ENCODE measurements at places on chromosomes 11 and 22.

- no peak for DNase-seq
Observed at GRCh38 chr11:61158691-61159381, 2.4 kb downstream of the VPS37C start.

- no peak for DNase-seq
Observed at GRCh38 chr11:93735627-93736026, 5.7 kb downstream of the TAF1D start.

DNA sequence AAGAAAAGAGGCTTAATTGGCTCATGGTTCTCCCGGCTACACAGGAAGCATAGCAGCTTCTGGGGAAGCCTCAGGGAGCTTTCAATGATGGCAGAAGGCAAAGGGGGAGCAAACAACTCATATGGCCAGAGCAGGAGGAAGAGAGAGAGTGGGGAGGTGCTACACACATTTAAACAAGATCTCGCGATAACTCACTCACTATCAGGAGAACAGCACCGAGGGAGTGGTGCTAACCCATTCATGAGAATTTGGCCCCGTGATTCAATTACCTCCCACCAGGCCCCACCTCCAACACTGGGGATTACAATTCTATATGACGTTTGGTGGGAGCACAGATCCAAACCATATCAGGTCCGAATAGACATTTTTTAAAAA is 41.7 kb upstream of the APLNR start:
- DNase-seq: no peak

GRCh38 chr22:28410050-28410816 is 269.4 kb downstream of the TTC28 start:
- DNase-seq: no peak

DNA sequence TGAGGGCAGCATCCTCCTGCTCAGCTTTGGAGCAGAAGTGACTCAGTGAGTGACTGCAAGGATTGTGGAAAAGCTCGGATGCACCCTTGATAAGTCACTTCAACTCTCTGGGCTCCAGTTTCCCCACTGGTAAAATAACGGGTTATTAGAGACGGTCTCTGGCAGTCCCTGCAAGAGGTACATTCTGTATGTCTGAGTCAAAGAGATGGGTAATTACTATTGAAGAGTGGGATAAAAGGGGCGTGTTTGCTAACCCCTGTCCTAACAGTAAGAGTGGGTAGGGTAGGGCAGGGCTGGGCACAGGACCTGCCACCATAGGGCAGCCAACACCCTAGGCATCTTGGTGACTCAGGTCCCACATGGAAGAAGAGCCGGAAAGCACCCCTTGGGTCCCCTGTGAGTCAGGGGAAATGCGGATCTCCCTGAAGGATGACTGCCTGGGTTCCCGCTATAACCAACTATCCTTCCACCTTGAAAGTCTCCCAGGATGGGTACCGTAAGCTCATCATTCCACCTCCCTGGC is 7.3 kb upstream of the AHNAK start:
- DNase-seq: no peak

DNA sequence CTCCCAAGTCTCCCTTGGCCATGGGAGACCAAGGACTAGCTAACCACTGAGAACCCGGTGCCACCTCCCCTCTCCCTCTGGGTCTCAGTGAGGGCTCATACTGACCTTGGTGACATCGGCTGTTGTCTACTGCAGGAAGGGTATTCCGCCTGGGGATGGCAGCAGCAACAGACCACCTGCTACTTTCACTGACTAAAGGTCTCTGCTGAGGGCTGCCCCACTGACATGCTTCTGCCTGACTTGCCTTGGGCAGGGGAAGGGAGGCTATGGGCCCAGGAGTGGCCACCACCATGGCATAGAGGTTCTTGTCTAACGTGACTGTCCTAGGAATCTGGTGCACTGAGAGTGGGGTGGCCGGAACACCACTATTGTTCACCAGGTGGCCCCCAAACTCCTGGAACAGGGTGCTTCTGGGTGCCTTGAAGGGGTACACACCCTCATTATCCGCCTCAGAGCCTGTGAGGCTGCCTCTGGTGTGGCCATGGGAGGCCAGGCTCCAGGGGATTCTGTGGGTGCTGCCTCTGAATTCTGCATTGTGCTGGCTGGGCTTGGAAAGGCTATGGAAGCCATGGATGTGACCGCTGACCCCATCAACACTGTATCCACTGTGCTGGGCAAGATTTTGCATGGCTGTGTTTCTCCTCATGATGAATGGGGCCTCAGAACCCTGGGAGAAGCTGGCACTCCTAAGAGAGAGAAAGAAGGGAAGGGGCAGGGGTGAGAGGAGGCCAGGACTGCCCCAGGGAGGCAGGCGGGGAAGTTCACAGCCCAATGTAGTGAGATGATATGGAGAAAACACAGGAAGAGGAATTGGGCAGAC is 38.3 kb downstream of the GAB4 start:
- DNase-seq: no peak

GRCh38 chr11:95035316-95035715 is 10.3 kb downstream of the KDM4E start:
- DNase-seq: no peak

GRCh38 chr11:43694477-43694876 is 13.9 kb downstream of the HSD17B12 start:
- no peak for DNase-seq

DNA sequence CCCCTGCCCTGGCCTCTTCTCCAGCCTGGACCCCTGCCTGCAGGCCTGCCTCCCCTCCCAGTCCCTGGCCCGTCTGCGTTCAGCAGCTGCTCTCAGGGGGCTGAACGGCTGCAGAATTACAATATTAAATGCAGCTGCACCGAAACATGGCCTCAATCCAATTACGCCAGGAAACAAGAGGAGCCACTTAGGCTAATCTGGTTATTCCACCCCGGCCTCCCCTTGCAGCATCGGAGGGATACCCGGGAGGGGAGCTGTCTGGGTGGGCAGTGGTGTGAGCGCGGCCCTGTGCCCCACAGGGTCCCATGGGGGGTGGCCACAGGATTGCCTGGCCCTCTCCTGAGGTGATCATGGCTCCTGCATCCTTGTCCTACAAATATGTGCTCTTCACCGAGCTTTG is 42.6 kb downstream of the FLRT1 start:
- DNase-seq: no peak

GRCh38 chr22:23791738-23792645 is 5.2 kb downstream of the SMARCB1 start:
- no peak for DNase-seq

DNA sequence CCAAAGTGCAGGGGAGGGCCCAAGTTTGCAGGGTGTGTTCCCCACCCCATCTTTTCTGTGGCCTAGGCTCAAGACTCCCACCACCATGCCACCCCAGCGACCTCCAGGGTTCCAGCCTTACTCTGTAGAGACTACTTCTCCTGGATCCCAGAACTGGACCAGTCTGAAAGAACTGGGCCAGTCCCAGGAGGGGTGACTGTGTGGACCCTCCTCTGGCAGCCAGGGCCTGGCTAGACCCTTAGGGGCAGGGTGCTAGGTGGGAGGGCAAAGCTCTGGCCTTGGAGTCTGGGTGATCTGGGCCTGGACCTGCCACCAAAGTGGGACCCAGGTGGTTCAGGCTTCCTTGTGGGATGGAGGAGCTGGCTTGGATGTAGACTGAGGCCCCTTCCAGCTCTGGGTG is 41.8 kb upstream of the ACCSL start:
- DNase-seq: no peak

GRCh38 chr11:120985718-120986569 is 38.0 kb upstream of the TBCEL start:
- DNase-seq: no peak

DNA sequence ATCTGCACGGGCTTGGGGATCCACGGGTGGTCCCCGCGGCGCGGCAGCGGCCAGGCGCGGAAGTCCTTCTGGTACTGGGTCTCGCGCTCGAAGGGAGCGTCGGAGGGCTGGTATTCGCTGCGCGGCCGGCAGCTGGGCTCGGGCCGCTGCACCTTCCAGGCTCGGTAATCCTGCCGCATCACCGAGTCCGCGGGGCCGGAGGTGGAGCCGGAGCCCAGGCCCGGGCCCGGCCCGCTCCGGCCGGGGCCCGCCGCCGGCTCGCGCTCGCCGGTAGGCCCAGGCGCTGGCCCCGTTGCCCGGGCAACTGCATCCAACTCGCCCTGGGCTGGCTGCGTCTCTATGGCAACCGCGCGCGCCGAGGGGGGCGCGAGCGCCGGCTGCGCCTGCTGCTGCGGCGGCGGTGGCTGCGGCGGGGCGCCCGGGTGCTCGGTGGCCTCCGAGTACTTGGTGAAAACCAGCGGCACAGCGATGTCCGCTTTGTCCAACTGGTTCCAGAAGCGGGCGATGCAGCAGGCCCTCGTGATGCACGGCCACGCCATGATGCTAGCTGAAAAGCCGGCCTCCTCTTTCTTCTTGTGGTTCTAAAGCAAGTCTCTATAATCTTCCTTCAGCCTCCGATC is 897 bp downstream of the MAP6 start:
- DNase-seq: no peak

GRCh38 chr11:44858796-44859527 is 91.7 kb downstream of the TP53I11 start:
- no peak for DNase-seq
